ENCODE measurements at places on chromosomes 6 and 20. TPM values are rescaled to one million over a fixed set of nuclear protein-coding genes. Genes with fewer than 3 reads are reported as not detected.

The MLN gene
- total RNA-seq: not detected

The RANBP9 gene
- 14.6 TPM for total RNA-seq

The LINC00237 gene
- total RNA-seq: not detected

The VWA7 gene
- 0.67 TPM for total RNA-seq

The DAAM2 gene
- 7.9 TPM for total RNA-seq

The TNNC2 gene
- total RNA-seq: 0.84 TPM

The PDE7B gene
- total RNA-seq: 5.6 TPM

The LEMD2 gene
- 40.5 TPM for total RNA-seq

The RIPOR3 gene
- total RNA-seq: 0.30 TPM

The COL9A1 gene
- total RNA-seq: not detected

The ZNF391 gene
- total RNA-seq: 0.45 TPM

The C20orf141 gene
- not detected for total RNA-seq

The SCAND1 gene
- 109 TPM for total RNA-seq

The LY6G6C gene
- total RNA-seq: not detected

The SLC44A4 gene
- total RNA-seq: not detected

The PAQR8 gene
- 4.2 TPM for total RNA-seq

The DDO gene
- total RNA-seq: 0.74 TPM

The CST4 gene
- total RNA-seq: not detected

The CLIC5 gene
- total RNA-seq: not detected

The DUSP15 gene
- total RNA-seq: not detected

The OPN5 gene
- not detected for total RNA-seq

The PDYN gene
- not detected for total RNA-seq

The EPHA7 gene
- total RNA-seq: 0.34 TPM

The SESN1 gene
- 7.3 TPM for total RNA-seq

The BCAS1 gene
- total RNA-seq: not detected

The TM9SF4 gene
- 28.1 TPM for total RNA-seq

Data from bronchus fibroblast of lung (primary cell).